NCI-H82 (cell line): ENCODE measurements at places on chromosomes 3 and 15.

- DNase-seq, result no peak
Measured at GRCh38 chr3:183151821-183152351, 10.6 kb downstream of the LAMP3 start.

DNA sequence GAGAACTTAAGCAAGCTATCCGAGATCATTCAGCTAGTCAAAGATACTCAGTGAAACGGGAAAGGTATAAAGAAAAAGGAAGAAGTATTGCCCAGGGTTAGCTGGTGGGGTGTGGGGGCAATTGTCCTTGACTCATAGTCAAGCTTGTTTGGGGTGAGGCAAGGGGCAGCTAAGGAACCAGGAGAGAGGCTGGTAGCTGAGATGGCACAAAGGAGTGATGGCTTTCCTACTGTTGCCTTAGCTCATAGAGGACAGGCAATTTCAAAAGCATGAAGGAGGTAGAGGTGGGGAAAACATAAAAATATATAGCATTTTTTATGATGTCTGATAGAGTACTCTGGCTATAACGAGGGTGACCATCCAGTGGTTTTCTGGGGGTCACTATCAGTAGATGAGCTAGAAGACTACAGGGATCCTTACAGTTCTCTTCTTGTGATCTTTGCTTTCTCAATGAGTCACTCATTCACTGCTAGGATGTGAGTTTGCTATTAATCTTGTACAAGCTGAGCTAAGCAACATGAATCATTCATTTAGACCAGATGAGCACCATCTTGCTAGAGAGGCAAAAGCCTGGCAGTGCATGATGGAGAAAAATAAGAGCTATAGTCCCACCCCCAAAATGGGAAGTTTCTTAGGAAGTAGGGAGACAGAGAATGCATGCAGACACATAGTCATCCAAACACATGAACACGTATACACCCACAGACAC, 207.1 kb upstream of the PFN2 start:
- no peak for DNase-seq

- DNase-seq, result no peak
Measured at GRCh38 chr15:31332020-31332680, 5.5 kb downstream of the KLF13 start.

- no peak for DNase-seq
Measured at GRCh38 chr3:151387842-151388241, 3.3 kb upstream of the P2RY12 start.

DNA sequence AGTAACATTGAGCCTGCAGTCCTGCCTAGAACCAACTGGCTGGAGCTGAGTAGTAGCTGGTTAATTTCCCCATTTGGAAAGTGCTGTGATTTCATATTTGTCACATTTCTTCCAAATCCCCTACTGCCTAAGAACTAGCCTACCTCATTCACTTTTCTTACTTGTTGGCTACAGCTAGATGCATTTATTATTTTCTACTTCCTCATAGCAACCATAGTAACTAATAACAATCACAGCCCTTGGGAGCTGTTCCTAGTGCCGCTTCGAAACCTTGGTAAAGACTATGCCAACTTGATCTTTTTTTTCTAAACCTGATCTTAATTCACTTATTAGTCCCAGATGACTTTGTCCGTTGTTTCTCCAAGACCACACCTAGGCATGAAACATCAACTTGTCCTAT, 240.3 kb downstream of the FGF12 start:
- no peak for DNase-seq

- no peak for DNase-seq
Measured at GRCh38 chr3:58122936-58123700, 87.7 kb downstream of the DNASE1L3 start.

GRCh38 chr15:92629276-92629974, 26.1 kb downstream of the FAM174B start:
- no peak for DNase-seq

- no peak for DNase-seq
Measured at GRCh38 chr3:127459891-127460290, 130.6 kb downstream of the TPRA1 start.

- no peak for DNase-seq
Measured at GRCh38 chr3:146896711-146897110, 291.6 kb upstream of the PLSCR5 start.

GRCh38 chr3:163919154-163919553, 1159.1 kb downstream of the SI start:
- no peak for DNase-seq

DNA sequence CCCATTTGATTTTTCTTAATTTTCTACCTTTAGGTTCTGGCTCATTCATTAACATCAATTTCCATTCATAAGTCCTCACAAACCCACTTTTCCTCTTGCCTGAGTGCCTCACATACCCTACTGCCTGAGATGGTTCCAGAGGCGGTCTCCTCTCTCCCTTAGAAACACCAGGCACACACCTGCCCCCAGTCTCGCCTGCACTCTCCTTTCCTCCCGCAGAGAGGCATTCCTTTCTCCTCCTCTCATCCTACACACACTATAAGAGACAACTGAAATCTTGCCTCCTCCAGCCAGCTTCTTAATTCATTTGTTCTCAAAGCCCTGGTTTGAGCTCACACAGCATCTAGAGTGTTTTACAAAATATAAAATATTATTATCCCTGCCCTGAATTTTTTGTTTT, 27.5 kb downstream of the TF start:
- no peak for DNase-seq

DNA sequence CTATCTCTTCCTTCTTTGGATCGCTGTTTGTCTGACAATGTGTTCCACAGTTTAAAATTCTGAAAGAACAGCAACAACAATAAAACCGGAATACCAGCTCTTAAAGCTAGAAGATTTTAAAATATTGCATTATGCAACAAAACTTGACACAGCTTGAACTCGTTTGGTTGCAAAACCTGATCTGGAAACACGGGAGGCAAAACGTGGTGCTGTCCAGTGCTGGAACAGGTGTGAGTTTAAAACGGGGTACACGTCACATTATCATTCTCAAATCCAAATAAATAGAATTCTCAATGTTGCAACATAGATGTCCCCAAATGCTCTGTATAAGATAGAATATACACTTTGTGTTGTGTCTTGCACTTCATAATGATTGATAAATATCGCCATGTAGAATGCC, 110.9 kb upstream of the LYSMD4 start:
- no peak for DNase-seq

DNA sequence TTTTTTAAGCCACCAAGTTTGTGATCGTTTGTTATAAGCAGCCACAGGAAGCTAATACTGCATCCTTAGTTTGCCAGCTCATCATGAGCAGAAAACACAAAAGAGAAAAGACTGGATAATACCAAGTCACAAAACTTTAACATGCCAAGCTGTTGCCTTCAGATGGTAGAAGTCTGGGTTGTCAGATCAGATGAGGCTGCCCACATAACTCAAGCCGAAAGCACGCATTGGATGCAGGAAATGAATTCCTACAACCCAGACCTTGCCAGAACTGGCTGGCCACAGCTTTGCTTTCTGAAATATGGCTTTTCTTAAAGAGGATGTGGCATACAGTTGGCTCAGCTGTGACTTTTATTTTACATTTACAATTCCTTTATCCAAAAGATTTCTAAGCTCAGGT, 118.3 kb upstream of the NEO1 start:
- no peak for DNase-seq

- DNase-seq, result no peak
Measured at GRCh38 chr3:18635215-18635614, 210.1 kb upstream of the SATB1 start.

GRCh38 chr15:90583471-90584252, 53.9 kb downstream of the CRTC3 start:
- DNase-seq, result no peak

- DNase-seq, result peak; percentile 12
Measured at GRCh38 chr3:73448761-73449301, 175.9 kb downstream of the PDZRN3 start.

DNA sequence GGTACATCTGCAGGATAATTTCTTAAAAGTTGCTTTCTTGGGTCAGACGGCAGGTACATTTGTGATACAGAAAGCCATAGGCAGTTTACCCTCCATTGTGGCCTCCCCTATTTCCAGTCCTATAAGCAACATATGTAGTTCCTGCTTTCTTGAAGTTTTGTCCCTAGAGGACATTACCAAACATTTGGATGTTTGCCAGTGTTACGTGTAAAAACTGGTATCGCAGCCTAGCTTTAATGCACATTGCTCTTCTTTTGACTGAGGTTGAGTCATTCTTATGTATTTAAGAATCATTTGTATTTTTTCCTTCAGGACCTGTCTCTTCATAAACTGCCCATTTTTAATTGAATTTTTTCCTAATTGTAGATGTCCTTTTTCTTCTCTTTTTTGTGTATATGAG, 114.3 kb downstream of the DIPK2A start:
- DNase-seq, result peak; percentile 15

DNA sequence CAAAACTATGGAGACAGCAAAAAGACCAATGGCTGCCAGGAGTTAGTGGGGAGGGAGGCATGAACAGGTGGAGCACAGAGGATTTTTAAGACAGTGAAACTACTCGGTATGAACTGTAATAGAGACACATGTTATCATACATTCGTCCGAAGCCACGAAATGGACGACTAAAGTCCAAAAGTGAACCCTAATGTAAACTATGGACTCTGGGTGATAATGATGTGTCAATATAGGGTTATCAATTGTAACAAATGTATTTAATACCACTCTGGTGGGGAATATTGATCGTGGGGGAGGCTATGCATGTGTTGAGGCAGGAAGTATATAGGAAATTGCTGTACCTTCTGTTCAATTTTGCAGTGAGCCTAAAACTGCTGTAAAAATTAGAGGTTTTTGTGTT, 107.0 kb downstream of the CPN2 start:
- no peak for DNase-seq

- no peak for DNase-seq
Measured at GRCh38 chr3:50123394-50124051, 31.6 kb upstream of the SEMA3F start.

GRCh38 chr3:39318301-39318700, 11.2 kb upstream of the CCR8 start:
- DNase-seq, result no peak

DNA sequence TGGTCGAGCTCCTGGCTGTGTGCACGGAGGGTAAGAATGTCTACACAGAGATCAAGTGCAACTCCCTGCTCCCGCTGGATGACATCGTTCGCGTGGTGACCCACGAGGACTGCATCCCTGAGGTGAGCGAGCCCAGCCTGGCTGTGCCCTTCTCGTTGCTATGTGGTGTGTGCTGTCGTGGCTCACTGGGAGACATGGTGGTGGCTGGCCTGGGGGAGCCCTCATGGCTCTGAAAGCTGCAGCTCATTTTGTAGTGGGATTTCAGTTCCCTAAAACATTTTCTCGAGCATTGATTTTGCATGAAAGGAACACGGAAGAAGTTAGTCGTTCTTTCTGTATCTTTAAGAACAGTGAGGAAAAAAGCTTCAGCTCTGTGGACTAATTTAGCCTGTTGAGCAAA, 200.5 kb downstream of the ITPR1 start:
- DNase-seq, result no peak

GRCh38 chr15:77186594-77187011, 115.7 kb upstream of the TSPAN3 start:
- peak; percentile 76 for DNase-seq

DNA sequence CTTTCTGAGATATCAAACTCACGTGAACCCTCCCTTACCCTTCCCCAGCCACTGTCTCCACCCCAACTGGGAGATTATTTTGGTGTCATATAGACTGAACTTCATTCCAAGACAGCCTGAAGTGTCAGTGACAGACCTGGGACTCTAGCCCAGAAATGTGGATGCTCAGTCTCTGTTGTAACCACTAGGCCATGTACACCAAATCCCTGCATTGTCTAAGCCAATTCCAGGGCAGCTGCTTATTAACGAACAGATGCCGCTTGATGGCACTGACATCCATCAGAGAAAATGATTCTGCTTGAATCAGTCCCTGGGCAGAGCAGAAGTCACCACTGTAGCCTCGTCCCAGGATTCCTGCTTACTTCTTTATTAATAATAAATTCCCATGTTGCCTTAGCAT, 305.5 kb downstream of the GRM7 start:
- DNase-seq, result peak; percentile 88

DNA sequence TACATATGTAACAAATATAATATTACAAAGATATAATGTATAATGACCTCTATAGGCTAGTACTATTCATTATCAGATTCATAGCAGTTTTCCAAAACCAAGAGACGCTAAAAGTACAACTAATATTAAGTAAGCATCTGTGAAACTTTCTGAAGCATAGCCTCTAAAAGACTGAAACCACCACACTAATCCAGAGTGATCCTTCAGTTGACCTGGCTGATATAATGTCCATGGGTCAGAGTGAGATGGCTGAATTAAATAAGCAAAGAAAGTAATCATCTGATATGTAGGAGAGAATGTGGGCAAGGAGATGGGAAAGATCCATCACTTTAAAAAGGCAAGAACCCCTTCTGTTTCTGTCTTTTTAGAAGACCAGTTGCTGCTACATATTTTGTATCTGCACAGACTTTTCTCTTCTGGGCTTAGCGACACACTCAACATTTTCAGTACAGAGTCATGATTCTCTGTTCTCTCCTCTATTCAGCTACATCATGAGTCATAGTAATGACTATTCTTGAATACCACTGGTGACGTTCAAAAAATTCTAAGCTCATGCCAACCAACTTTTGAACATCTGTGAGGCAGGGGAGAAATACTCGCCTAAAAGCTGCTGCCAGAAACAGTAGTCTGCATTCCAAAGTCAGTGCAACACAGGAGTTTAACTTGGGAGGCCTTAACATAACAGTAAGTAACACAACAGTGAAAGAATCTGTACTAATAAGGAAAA, 149.6 kb downstream of the MAGI1 start:
- DNase-seq, result no peak

GRCh38 chr15:35958021-35958420, 412.1 kb upstream of the DPH6 start:
- DNase-seq, result peak; percentile 97

DNA sequence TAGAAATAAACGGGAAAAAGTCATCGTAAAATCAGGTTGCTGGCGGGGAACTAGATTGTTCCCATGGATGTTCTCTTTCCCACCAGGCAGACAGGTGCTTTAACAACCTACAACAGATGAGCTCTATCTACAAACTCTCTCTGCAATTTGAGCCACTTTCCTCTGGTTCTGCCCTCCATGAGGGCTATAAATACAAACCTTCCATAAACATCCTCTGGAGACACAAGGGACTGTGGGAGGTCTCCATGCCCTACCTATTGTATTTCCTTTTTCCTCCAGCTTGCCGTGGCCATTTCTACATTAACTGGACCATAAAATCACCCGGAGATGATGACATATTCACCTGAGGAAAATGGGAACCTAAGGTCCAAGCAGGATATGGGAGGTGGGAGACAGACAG, 151.1 kb downstream of the GABRB3 start:
- no peak for DNase-seq

DNA sequence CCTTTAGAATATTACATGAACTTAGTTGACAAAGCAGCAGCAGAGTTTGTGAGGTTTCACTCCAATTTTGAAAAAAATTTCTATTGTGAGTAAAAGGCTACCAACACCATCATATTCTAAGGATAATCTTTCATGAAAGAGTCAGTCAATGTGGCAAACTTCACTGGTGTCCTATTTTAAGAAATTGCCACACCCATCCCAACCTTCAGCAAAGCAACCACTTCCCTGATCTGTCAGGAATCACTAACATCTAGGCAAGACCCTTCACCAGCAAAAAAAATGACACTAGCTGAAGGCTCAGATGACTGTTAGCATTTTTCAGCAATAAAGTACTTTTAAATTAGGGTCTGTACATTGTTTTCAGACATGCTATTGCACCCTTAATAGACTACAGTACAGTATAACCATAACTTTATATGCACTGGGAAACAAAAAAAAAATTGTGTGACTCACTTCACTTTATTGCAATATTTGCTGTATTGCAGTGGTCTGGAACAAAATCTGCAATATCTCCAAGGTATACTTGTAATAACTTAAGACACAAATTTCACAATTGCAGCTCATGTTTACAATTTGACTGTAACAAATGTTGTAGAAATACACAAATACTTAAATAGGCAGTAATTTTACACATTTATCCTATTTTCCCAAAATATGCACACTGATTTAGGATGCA, 38.9 kb upstream of the ALCAM start:
- no peak for DNase-seq
